ENCODE measurements at places on chromosomes 16 and 17.

- DNase-seq, result no peak
Observed at GRCh38 chr16:66451548-66451947, 24.5 kb downstream of the BEAN1 start.

- peak; percentile 98 for DNase-seq
Observed at GRCh38 chr17:31094600-31095235, at the start of gene NF1. NF1 (plus strand) TSS chr17:31094977; CDS start chr17:31095310, 333 bp downstream.

DNA sequence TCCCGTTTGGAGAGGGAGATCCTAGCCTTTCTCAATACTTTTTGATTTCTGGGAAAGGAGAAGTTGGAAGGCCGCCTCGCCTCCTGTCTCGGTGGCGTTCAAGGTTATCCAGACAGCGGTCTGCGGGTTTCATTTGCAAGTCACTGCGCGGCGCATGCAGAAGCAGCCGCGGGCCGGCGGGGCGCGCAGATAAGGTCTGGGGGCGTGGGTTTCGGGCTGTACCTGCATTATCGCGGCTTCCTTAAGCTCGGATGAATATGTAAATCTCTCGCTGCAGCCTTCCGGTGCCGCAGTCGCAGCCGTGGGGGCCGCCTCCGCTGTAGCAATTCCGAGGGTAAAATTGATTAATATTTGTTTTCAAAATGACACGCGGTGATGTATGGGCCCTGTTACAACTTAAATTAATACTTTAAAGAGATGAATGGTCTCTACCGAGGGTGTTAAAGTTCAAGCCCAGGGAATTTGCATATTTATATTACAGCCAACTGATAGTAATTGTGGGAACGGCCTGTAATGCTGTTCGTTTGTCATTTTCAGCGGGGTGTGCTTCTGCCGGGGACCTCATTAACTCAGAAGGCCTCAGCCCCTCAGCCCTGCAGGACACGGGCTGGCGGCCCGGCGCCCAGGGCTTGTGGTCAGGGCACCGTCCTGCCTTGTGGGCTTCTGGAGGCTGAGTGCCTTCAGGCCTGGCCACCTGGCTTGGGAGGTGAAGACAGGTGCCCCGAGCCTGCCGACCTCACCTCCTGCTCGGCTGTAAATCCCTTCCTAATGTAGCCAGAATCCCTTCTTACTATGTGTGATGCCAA lies 99.4 kb downstream of the CYLD start:
- no peak for DNase-seq

- no peak for DNase-seq
Observed at GRCh38 chr16:23071196-23072083, 77.8 kb downstream of the USP31 start.

- no peak for DNase-seq
Observed at GRCh38 chr16:86406056-86406455, 104.3 kb upstream of the FOXF1 start.

DNA sequence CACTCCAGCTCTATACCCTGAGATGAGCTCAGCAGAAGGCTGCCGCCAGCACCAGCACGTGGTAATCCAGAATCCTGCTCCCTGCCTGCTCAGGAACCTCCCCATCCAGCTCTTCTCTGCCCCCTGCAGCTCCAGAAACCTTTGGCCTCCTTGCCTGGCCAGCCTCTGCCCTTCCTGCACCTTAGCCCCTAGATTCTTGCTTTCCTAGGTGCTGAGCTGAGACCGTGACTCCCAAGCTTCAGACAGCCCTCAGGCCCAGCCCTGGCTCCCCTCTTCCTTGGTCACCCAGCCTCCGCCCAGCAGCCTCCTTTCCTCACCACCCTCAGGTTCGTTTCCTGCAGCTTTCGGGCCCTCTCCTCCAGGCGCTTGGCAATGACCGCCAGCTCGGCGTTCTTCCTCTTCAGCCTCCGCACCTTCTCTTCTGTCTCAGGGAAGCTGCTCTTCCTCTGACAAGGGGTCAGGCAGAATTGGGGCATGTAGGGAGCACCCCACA lies 2.6 kb downstream of the TSPOAP1 start:
- DNase-seq, result no peak

DNA sequence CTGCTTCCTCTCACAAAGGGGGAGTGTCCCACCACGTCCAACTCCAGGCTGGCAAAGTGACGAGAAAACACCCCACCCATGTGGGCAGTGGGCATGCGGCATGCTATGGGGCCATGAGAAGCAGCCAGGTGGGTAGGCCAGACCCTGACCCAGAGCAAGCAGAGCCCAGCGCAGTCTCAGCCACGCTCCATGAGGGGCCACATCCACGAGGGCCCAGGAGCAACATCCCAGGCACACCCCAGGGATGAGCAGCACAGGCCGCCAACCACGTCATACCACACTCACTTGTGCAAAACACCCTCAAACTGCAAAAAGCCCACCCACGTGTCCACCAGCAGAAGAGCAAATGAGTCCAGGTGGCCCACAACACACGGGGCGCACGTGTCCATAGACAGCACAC lies 117.0 kb downstream of the ZNF778 start:
- no peak for DNase-seq

- no peak for DNase-seq
Observed at GRCh38 chr16:5891296-5891695, 793.7 kb upstream of the EEF2KMT start.

DNA sequence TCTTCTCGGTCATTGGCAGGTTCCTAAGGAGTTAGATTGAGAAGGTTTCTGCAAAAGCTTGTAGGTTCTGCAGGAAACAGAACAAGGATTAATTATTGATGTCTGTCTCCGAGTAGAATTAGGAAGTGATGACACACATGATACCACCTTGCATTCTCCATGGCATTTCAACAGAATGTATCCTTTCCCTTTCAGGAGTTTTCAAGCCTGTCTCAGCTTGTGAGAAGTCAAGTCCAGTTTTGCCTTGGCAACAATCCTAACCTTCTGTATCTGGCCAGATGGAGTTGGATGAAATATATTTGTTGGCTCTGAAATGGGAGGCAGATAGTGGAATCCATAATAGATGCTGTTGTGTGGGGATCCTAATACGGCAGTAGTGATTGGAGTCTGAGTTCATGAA lies 235.5 kb downstream of the SHISA9 start:
- no peak for DNase-seq

GRCh38 chr16:16013812-16014211 lies 64.4 kb downstream of the ABCC1 start:
- no peak for DNase-seq

DNA sequence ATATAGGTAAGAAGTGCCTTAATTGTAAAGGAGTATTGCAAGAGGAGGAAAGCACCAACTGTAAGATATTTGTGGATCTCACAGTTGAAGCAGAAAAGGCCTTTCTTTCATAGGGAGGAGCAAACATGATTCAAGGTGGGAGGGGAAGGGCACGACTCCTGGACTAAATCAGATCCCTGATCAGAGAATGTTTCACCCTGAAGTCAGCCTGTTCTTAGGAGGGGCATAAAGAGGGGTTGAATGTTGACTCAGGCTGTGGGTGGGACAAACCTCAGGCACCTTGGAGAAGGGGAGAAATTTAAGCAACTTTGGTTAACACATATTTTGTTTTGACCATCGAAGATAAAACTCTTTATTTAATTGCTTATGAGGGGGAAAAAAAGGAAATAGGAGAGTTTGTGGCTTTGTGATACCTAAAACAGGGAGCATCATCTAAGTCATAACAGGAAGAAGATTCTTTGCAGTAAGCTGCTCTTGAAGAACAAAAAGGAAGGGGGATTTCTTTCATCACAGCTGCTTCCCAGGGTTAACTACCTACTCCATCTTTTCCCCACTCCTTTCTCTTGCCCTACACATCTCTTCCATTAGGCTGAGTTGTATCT lies 158.6 kb upstream of the ZNF267 start:
- DNase-seq, result no peak

DNA sequence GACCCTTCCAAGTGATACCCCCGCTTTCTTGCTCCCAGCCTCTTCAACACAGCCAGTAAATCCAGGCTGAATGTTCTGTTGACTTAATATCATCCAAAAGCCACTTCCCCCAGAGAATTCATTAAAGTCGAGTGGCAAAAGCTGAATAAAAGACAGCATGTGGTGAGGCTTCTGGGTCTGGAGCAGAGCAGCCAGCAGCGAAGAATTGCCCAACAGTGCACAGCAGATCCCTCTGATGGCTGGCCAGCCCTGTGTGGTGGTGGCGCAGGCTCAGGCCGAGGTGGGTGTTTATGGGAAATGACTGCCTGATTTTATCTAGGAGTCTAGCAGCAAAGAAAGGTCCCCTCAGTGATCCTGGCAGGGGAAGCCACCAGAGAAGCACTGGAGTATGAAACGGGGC lies 30.3 kb upstream of the RCVRN start:
- no peak for DNase-seq

GRCh38 chr17:55090079-55090492 lies 121.5 kb downstream of the STXBP4 start:
- DNase-seq, result no peak

GRCh38 chr16:47722046-47722445 lies 260.9 kb downstream of the PHKB start:
- DNase-seq, result no peak

DNA sequence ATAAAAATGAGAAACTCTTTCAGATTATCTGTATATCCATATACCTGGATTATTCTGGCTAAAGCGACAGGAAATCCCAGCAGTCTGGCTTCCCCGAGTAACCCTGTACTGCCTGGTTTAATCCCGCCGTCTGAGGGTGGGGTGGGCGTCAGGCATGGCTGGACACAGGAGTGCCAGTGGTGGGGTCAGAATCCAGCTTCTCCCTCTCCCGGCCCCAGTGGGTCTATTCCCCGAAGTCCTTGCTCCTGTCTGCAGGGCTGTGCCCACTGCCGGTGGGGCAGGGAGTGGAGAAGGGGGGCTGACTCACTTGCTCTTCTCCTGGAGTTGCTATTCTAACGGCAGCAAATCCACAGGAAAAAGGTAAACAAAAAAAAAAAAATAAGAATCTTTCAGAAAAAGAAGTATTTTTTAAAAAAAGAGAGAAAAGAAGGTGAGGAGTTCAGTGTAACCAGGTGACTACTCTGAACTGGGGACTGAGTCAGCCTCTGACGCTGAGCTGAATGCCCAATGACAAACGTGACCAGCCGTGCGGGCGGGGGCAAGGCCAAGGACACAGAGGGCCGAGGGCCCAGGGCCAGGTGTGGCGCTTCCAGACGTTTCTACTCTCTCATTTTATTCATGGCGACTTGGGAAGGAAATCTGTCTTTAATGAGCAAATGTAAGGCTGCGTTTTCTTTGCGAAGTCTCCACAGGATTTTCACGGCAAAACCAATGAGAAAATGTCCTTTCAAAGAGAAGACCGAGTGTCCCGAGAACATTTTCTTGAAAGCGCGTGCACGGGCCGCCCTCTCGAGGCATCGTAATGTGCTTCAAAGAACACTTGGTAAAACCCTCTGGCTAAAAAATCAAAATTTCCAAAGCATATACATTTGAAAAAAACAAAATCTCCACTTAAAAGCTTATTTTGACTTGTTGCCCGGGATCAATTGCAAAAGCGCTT lies 20.2 kb downstream of the FOXF1 start:
- DNase-seq, result no peak

- no peak for DNase-seq
Observed at GRCh38 chr17:81334391-81334901, 39.3 kb upstream of the SLC38A10 start.

- DNase-seq, result no peak
Observed at GRCh38 chr16:8924214-8924613, 39.5 kb downstream of the USP7 start.

- DNase-seq, result no peak
Observed at GRCh38 chr16:58440131-58440530, 47.9 kb downstream of the GINS3 start.

GRCh38 chr17:17648762-17649161 lies 32.5 kb upstream of the RAI1 start:
- no peak for DNase-seq

- no peak for DNase-seq
Observed at GRCh38 chr17:62657690-62658089, 30.2 kb downstream of the MRC2 start.

DNA sequence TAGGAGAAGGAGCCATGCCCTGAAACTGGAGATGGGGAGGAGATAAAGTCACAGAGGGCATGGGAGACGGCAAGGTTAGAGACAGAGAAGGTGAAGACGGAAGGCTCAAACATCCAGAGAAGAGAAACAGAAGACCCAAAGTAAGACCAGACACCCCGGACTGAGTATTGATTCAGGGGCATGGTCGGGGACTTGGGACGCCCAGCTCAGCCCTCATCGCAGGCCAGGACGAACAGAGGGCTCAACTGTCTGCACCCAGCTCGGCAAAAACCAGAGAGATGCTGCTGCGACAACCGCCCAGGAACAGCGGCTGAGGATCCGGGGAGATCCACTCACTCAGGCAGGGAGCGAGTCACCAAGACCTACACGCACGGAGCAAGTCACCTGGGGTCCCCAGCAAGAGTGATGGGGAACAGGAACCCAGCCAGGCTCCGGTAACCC lies 999 bp downstream of the XYLT1 start:
- no peak for DNase-seq

DNA sequence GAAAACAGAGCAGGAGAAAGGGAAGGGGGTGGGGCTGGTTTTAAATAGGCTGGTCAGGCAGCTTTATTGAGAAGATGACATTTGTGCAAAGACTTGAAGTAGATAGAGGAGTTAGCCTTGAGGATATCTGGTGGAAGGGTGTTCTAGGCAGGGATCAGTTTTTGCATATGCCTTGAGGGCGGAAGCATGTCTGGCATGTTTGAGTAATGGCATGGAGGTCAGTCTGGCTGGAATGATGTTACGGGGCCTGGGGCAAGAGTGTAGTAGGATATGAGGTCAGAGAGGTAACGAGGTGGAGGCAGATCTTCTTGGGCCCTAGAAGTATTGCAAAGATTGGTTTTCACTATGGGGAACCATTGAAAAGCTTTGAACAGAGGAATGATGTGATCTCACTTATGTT lies 4.8 kb downstream of the RABEP1 start:
- no peak for DNase-seq

DNA sequence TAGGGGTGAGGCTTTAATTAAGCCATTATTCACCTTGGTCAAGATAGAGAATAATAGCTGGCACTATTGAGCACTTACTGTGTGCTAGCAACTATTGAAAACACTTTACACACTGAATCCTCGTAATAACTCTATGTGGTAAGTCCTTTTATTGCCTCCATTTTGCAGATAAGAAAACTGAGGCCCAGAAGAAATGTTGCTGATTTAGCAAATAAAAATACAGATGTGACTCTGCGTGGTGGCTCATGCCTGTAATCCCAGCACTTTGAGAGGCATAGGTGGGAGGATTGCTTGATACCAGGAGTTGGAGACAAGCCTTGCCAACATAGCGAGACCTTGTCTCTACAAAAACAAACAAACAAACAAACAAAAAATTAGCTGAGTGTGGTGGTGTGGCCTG lies 19.4 kb downstream of the OTOA start:
- no peak for DNase-seq

DNA sequence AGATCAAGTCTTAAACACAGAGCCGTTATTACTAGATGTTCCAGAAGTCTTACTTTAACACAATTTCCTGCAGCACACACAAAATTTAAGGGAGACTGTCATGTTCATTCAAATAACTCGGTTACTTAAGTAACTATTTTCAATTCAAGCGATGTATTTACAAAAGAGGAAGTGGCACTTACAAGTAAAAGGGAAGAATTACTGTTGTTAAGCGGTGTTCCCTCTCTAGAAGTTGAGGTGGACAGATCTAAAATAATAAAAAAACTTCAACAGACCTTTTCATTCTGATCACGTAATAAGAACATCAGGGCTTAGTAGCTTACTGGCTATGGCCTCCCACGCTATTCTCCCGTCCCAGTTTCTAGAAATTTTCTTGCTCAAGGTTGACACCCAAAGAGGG lies 26.2 kb upstream of the TXNDC11 start:
- DNase-seq, result no peak

All from HTR-8/SVneo (cell line).